ENCODE measurements at places on chromosomes 16 and 17. TPM values are rescaled to one million over a fixed set of nuclear protein-coding genes. Genes with fewer than 3 reads are reported as not detected.

PRSS27 gene
- total RNA-seq, result not detected

SNX11 gene
- total RNA-seq, result 12.8 TPM

CD300E gene
- 0.14 TPM for total RNA-seq

KCNH4 gene
- not detected for total RNA-seq

IL17C gene
- total RNA-seq, result not detected

CD300A gene
- not detected for total RNA-seq

MEIOC gene
- not detected for total RNA-seq

CMTM2 gene
- 0.48 TPM for total RNA-seq

RAD51D gene
- 5.6 TPM for total RNA-seq

MT1A gene
- total RNA-seq, result 4.9 TPM

KRT38 gene
- not detected for total RNA-seq

GRCh38 chr17:18968945-18969887 lies 17.3 kb downstream of the SLC5A10 start:
- peak; percentile 91 for DNase-seq

- no peak for DNase-seq
Observed at GRCh38 chr17:82492643-82493225, 26.8 kb upstream of the FOXK2 start.

DNA sequence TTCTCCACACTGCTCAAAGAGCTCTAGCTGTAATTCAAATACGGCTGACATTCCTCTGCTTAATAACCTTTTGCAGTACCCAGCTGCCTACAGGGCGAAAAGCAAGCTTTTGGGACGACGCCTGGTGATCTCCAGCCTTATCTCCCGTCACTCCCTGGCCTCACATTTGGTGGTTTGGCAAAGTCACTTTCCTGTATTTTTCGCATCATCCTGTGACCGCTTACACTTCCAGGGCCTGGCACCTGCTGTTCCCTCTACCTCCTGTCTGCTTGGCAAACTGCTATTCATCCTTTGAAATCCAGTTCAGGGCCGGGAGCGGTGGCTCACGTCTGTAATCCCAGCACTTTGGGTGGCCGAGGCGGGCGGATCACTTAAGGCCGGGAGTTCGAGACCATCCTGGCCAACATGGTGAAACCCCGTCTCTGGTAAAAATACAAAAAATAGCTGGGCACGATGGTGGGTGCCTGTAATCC lies 2.7 kb upstream of the BHLHA9 start:
- no peak for DNase-seq

- DNase-seq, result peak; percentile 56
Observed at GRCh38 chr16:52611817-52612673, 65.1 kb upstream of the TOX3 start.

DNA sequence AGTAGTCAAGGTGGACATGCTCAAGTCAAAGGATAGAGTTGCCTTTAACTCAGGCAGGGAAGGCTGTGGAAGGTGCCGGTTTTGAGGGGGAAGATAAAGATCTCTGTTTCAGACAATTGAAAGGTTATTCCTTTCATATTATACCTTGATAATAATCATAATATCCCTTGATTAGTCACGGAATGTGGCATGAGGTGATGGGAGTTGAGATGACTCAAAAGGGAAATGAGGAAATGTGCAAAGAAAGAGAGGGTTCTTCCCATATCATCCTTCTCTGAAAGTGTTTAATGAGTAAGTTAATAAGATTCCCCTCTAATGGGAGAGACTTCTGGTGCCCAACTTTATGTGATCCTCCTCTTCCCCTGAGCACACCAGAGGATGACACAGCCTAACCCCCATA lies 43.1 kb upstream of the HS3ST2 start:
- DNase-seq, result no peak

DNA sequence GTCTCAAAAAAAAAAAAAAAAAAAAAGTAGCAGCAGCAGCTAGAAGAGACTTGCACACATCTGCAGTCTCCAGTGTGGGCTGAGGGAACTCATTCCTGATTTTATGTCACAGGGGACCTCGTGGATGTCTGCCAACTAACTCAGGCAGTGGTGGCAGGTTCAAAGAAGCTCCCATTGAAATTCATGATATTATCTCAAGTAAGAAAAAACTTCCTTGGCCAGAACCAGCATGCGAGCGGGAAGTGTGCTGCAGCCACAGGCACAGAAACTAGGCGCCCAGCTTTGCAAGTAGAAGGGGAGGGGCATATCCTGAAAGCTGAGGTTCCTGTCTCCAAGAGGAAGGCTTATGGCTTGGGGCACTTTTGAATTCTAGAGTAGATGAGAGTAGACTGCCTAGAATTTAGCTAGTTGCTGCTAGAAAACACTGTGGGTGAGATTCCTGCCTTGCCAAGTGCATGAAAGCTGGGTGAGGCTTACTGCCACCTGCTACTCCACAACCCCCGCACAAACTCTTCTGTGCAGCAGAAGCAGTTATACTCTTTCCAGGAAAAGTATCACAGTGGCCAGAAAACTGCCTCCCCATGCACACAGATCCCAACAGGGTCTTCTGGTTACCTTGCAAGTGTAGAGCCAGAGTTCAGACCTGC lies 603.8 kb upstream of the CA10 start:
- no peak for DNase-seq

DNA sequence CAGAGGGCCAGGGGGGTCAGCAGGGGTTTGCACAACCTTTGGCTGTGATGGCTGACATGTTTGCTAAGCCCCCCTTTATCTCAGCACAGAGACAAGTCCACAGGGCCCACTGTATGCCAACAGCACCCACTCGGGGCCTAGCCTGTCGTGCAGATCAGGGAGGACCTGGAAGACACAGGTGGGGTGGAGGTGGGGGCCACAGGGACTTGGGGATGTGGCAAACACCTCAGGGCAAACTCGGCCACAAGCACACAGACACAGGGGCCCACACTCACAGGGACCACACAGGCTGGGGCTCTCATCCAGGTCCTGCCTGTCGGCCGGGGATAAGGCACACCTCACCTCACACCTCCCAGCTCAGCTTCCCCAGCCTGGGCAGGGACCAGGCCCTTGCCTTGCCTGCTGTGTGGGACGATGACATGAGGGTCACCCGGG lies 87.9 kb downstream of the C16orf78 start:
- DNase-seq, result no peak

DNA sequence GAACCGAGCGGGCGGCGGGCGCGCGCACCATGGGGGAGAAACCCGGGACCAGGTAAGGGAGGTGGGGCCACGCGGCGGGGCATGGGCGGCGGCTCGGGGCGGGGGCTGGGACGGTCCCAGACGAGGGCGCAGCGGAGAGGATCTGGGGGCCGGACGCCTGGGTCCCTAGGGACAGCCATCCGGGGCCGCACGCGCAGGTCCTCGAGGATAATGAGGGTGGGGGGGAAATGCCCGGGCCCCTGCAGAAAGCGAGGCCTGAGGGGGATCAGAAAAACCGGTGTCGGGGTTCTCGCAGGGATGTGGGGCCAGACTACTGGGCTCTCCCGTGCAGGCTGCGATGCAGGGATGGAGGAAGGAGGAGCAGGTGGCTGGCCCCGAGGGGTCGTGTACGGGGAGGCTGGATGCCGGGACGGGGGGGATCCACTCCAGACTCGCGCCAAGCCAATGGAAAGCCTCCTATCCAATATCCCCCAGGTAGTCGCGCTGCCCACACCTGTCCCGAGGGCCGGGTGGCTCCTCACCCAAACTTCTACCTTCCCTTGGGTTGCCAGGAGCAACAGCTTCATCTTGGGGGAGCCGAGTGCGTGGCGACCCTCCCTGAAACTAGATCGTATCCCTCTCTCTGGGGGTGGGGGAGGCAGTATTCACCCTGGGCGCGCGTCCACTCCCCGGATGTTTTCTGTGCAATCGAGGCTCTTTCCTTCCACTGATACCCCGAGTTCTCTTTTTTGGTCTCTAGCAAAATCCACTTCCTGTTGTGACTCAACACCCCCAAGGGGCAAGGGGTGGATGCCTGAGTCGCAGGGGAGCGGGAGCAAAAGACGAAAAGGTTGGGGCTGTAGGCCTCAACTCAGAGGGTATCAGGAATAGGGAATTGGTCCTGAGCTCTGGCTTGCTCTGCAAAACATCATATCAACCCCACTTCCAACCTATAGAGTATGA lies 532 bp downstream of the ARRB2 start:
- peak; percentile 39 for DNase-seq

GRCh38 chr16:75238132-75238852 lies 13.1 kb downstream of the BCAR1 start:
- peak; percentile 62 for DNase-seq

GRCh38 chr17:45888392-45888791 lies 6.0 kb upstream of the MAPT start:
- DNase-seq, result no peak

DNA sequence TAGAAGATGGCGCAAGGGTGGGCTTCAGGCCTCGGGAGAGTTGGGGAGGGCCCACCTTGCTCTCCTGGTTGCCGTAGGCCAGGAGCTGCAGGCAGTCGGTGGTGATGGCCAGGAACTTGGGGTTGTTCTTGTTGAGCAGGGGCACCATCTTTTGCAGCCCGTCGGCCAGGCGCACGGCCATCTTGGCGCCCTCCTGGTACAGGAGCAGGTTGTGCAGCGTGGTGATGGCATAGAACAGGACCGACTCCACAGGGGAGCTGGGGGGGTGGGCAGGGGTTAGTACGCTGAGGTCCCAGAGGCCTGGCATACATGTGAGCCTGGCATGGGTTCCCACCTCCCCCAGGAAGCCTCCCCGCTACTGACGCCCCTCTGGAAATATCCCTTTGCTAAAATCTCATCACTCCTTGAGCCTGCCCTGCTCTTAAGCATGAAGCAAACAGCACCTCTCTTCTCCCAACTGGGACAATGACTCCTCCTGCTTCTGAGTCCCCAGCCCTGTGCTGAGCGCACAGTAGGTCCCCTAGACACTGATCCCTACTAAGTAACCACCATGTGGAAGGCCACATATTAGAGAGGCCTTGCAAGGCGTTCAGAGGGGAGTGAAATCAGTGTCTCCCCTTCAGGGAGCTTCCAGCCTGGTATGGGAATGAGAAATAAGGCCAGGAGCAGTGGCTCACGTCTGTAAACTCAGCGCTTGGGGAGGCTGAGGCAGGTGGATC lies 19.0 kb downstream of the JUP start:
- no peak for DNase-seq

DNA sequence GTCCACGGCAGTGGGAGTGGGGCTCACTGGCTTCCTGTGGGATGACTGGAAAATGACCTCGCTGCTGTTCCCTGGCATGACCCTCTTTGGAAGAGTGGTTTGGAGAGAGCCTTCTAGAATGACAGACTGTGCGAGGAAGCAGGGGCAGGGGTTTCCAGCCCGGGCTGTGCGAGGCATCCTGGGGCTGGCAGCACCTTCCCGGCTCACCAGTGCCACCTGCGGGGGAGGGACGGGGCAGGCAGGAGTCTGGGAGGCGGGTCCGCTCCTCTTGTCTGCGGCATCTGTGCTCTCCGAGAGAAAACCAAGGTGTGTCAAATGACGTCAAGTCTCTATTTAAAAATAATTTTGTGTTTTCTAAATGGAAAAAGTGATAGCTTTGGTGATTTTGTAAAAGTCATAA lies 7.8 kb upstream of the RNF213 start:
- peak; percentile 84 for DNase-seq

GRCh38 chr17:77965352-77965751 lies 6.8 kb downstream of the TNRC6C start:
- no peak for DNase-seq

DNA sequence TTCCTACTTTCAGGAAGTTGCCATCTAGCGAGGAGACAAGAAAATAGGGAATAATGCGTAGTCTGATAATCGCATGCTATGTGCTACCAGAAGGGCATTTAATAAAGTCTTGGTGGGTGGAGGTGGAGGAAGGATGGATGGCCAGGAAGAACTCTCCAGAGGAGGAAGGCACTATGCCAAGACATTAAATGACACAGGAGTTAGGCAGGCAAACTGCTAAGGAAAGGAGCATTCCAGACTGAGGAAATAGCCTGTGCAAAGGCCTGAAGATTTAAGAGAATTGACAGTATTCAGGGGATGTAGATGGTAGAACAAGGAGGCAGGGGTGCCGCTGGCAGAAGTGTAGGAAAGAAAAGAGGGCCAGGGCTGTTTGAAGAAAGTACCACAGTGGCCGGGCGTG lies 19.3 kb upstream of the ARHGAP44 start:
- no peak for DNase-seq

- DNase-seq, result peak; percentile 84
Observed at GRCh38 chr17:68435876-68436842, 21.1 kb downstream of the WIPI1 start.

GRCh38 chr17:74383141-74383540 lies 15.8 kb downstream of the GPR142 start:
- no peak for DNase-seq

DNA sequence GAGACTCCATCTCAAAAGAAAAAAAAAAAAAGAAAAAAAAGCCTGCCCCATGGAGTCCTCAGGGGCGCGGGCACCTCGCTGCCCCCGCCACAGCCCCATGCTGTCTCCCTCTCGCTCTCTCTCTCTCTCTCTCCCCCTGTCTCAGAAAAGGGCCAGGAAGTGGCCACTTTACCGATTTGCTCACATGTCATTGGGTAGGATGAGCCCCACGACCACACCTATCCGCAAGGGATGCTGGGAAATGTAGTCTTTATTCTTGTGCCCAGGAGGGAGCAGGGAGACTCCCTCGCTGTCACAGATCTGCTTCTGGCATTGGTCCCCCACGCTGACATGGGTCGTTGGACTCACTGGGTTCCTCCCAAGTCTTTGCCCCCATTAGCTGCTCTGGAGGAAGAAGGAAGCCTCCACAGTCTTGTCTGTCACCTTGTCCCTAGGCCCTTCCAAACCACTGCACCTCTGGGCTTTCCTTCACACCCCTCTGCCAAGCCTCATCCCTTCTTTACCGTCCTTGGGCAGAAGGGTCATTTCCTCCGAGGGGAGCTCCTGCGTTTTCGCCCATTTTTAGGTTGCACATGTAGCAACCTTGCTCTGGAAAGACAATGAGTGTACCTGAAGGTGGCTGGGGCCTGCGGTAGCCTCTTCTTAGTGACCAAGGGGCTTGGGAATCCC lies 6.9 kb upstream of the GJD3 start:
- DNase-seq, result no peak

DNA sequence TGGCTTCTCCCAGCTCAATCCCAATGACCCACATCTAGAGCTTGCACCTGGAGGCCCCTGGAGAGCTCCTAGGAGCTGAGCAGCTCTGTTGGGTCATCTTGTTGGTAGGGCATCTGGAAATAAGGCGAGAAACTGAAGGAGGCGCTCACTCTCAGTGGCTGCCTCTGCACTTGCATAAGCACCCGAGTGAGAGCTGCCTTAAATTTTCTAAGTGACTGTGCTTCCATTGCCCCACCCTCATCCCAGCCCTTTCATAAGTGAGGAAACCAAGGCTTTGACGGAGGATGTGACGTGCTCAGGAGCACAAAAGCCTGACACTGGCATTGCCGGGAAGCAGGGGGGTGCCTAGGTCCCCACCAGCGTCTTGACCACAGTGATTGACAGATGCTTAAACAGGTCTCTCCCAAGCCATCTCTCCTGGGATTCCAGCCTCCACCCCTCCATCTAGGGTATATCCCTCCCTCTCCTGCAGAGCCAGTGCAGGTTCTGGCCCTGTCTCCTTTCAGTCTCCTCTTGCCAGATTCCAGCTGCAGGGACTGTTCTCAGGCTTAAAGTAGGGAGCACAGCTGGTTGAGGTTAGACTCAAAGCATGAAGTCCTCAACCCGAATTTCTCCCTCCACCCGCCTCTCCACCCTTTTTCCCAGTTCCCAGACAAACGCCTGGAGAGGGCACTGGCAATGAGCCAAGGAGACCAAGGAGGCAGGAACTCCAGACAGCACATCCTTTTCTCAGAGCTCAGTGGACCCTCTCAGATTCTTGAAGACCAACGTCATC lies 113.7 kb downstream of the IRX5 start:
- no peak for DNase-seq

- DNase-seq, result peak; percentile 15
Observed at GRCh38 chr16:8370374-8371270, 219.7 kb downstream of the TMEM114 start.

- DNase-seq, result no peak
Observed at GRCh38 chr17:80647746-80648145, 103.1 kb downstream of the RPTOR start.

GRCh38 chr16:82630688-82631087 lies 3.9 kb downstream of the CDH13 start:
- DNase-seq, result no peak
